ENCODE measurements at places on chromosomes 4 and X.

- DNase-seq: no peak
Observed at GRCh38 chrX:7242613-7243012, 94.7 kb upstream of the PUDP start.

- no peak for DNase-seq
Observed at GRCh38 chrX:63408050-63408449, 56.9 kb upstream of the SPIN4 start.

DNA sequence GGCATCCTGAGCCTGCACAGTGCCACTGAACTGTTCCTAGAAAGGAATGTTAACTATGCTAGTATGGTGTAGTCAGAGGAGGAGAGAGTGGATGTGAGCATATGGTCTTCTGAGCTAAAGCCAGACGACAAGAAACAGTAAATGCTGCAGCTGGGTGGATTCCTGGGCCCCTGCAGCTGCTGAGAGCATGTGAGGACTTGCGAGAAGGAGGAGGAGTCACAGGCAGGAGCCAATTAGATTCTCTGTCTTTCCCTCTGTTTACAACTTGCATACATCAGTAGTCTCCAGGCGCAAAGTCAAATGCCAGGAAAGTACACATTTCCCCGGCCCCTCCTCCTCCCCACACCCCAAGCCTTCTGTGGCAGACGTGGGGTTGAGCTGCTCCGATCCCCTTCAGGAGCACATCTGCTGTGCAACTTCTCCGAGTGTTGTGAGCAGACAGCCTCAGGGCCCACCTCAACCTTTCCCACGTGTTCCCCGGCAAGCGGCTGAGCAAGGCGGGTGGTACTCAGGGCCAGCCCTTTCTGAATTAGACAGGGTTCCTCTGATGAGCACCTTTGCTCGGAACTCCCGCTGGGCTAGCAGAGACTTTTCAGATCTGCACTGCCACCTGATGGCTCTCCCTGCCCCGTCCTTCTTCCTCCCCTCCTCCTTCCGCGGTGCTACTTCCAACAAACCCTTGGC is 108.7 kb upstream of the ATP6AP2 start:
- DNase-seq: peak; percentile 1

GRCh38 chr4:1491328-1492141 is 85.3 kb upstream of the NKX1-1 start:
- DNase-seq: no peak

- DNase-seq: peak; percentile 22
Observed at GRCh38 chrX:78517124-78517523, 142.0 kb downstream of the RTL3 start.

GRCh38 chr4:32488690-32489089 is 1768.5 kb downstream of the PCDH7 start:
- no peak for DNase-seq

- no peak for DNase-seq
Observed at GRCh38 chr4:110666030-110666429, 43.2 kb upstream of the PITX2 start.

- no peak for DNase-seq
Observed at GRCh38 chrX:50736656-50737055, 77.3 kb downstream of the SHROOM4 start.

GRCh38 chrX:81305240-81305639 is 103.3 kb downstream of the SH3BGRL start:
- DNase-seq: no peak

DNA sequence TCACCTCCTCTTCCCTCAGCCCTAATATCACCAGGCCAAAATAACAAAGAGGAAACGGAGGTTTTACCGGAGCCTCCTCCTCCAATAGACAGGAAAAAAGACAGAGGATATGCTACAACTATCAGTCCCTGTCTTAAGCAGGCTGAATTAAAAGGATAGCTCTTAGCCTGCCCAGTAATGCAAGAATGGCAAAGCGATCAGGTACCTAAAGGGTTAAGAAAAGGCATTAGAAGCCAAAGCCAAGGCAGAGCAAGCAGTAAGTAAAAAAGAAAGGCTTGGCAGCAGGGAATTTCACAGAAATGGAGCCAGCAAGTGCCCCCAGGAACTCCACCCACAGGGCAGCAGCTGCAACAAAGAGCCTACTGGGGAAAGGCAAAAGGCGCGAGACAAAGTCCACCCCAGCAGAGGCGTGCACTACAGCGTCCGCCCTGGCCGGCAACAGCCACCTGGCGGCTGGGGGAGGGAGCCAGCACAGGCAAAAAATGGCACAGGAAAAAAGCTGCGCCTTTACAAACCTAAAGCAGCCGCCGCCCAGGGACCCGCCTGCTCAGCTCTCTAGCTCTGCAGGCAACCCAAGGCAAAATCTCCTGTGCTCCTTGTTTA is 220.6 kb upstream of the ZC4H2 start:
- DNase-seq: no peak

- DNase-seq: no peak
Observed at GRCh38 chrX:70360366-70360765, 62.7 kb upstream of the GDPD2 start.

DNA sequence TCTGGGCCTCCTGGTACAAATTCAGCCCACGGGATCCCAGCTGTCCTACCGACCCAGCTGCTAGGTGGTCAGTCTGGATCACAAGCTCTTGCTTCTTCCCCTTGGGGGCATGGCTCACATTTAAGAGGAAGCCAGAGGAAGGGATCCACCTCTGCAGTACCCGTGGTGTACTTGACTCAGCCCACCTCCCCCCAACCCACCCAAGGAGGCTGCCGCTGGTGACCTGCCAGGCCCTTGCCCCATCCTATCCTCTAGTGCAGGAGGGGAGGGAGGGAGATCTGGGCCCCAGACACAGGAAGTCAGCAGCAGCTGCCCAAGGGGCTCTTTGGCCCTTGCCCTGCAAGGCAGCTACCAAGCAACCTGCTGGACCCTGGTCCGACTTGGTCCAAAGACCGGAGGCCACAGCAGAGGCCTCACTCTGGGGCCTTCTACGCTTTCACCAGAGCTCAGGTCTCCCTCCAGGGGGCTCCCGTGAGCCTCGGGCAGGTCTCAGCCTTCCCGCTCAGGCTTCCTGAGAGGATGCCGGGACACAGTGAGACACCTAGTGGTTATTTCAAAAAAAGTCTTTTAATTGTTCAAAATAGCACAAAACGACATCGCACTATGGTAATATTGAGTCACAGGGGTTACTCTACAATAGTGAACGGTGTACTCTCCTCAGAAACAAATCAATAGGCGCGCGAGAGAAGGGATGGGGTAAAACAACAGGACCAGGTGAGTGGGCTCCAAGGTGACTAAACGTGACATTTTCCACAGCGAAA is 2.7 kb upstream of the RENBP start:
- peak; percentile 64 for DNase-seq

DNA sequence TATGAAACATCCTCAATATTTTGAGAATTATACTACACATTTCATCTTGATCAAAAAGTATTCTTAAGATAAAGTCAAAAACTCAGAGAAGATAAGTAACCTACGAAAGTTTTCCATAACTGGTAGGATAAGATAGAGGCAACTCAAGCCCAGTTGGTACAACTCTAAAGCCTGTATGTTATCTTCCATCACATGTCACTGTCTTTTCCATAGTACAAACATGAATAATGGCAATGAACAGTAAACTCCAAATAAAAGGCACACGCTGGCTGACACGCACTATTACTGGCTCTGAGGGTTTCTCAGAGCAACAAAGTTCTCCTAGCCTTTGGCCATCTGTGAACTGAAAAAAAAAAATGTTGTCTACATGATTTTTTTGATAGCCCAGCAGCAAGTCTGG is 27.2 kb downstream of the LIN54 start:
- DNase-seq: no peak

GRCh38 chr4:5084911-5085475 is 33.7 kb downstream of the STK32B start:
- DNase-seq: no peak

- DNase-seq: no peak
Observed at GRCh38 chrX:28278251-28278650, 297.0 kb upstream of the DCAF8L1 start.

DNA sequence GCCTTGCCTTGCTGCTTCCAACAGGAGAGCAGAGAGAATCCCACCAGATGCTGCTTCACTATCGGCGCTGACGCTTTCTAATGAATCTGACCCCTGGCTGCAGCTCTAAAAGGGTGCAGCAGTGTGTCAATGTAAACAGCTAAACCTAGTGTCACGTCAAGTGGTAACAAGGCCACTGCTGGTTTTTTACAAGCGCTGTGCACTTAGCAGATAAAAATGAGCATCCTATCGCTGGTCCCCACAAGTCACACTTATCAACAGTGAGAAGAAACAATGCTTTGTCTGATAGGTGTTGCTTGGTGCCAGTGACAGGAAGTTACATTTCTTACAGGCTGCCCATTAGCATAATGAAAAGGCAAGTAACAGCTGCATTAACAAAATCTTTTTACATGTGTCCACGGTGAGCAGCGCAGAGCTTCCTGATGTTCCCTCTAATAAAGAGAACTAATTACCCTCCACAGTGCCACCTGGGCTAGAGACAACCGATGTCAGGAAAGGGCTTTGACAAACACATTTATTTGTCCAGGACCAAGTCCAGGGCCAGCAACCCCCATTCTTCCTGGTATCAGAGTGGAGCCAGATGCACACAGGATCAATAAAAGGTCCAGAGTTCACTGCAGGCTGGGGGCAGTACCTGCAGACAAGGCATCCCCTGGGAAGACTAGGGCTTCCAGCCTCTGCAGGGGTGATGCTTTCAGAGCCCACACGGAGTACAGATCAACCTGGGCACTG is 176.0 kb downstream of the MGST2 start:
- no peak for DNase-seq

DNA sequence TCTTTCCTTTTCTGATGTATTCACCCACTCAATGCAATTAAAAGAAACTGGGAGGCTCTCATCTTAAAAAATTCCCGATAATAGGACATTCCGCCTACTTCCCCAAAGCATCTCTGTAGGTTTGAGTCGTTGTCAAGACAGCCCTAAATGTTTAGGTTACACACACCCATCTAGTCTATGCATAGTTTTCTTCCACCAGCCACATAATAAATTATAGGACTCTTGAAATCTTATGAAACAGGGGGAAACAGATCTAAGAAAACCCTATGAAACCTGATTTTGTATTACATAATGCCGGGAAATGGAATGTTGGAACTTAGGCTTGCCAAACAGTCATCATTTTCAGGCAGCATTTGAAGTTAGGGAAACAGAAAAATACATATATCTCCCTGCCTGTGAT is 150.0 kb downstream of the PRKX start:
- DNase-seq: no peak

DNA sequence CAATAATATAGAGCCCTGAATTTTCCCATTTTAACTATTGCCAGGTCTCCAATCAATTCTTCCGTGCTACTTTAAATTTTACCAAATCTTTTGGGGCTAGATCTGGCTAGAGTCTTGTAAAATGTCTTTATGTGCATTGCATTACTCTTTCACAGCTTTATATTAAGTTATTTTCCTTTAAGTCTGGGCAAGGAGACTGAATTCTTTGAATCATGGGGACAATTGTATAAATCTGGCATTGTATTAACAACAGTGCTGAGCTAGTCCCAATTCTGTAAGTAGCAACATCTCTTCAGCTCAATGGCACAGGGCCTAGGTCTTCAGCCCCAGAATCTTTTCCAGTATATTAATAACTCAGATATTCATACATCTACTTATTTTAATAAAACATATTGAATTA is 1080.4 kb upstream of the INTU start:
- DNase-seq: no peak

DNA sequence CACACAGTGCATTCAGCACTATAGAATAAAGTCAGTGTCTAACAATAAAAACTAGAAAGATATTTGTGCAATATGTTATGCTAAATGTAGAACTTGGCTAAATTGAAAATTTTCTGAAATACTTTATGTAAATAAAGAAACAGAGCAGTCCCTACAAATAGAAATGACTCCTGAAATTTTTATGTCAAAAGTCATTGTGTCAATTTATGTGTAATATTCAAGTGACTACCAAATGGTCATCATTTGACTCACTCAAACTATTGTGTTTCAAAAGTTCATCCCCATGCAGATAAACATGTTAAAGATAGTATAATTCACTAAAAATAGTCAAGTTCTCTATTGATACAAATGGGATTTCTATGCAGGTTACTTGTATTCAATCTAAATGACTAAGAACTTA is 17.9 kb downstream of the LRBA start:
- no peak for DNase-seq

GRCh38 chr4:40909363-40909876 is 159.7 kb downstream of the NSUN7 start:
- DNase-seq: no peak

DNA sequence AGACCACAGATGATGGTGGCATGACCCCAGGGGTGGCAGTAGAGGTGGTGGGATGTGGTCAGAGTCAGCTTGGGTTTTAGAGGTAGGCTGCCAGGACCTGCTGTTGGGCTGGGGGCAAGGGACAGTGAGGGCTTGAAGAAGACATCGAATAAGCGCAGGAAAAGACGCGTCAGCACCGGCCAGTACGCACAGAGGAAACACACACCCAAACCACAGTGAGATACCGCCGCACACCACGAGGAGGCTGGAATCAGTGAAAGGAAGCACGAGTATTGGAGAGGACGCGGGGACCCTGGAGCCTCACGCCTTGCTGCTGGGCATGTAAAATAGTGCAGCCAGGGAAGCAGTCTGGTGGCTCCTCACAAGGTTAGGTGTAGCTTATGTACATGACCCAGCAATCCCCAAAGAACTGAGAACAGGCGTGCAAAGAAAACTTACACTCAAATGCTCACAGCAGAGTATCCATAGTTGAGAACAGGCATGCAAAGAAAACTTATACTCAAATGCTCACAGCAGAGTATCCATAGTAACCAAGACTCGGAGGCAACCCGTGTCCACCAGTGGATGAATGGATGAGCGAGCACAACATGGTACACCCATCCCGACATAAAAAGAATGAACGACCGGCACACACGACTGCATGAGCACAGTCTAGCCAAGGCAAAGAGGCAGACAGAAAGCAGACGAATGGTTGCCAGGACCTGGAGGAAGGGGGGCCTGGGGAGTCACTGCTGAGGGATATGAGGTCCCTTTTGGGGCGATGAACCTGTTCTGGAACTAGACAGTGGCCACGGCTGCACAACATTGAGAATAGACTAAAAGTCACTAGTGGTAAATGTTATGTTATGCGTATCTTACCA is 13.3 kb downstream of the PDZD4 start:
- peak; percentile 31 for DNase-seq

DNA sequence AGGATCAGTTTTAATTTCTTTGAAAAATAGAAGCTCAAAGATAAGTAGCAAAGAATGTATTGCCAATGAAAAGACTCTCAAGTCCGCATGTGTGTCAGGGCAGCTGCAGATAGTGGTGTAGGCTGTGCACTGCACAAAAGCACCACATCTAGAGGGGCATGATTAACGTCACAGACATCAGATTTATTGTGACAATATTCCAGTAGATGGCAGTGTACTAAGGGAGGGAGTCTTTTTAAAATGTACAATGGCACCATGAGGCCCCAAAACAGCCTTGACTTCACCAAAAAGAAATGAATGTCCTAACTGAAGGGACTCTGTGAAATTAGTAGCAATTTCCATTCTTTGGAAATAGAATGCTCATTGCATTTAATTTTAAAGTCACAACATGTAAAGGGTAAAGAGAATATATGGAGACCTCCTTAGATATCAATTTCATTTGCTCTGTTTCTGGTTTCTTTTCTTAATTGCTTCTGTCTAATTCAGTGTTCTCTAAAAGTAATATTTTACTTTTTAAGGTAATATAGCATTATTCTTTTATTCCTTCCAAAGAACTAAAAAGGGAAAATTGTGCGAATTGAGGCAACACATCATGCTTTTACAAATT is 98.4 kb downstream of the ZNF827 start:
- no peak for DNase-seq

GRCh38 chr4:113657586-113658233 is 103.8 kb downstream of the CAMK2D start:
- DNase-seq: no peak
